ENCODE measurements at places on chromosomes 6 and 20.

DNA sequence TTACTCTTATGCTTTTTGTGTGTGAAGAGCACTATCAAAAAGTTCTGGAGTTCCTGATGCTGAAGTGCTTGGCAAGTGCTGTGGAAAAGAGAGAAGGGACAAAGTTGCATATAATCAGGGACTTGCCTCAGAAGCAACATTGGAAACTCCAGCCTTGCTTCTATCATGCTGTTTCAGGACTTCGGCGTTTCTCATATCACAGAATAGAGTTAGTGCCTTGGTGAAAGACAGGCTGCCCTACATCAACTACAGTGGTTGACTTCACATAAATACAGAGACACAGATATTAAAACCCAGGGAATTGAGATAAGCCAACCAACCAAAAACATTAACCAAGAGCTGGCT, 36.2 kb upstream of the CDKAL1 start:
- no peak for DNase-seq

DNA sequence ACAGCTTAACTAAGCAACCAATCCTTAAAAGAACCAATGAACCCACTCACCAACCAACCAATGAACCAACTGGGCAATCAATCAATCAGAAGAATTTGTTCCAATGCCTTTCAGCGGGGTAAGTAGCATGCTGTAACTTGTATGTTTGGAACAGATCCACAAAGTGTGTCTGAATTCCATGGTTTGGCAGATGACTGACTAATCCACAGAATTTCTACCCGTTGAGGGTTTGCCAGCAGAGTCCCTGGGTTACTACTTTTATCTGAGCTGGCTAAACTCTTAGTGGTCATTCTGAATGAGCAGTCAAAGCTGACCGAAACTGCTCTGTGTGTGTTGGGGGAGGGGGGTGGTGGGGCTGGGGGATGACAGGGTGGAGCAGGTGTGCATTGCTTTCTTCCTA, 125.0 kb upstream of the JAG1 start:
- no peak for DNase-seq

DNA sequence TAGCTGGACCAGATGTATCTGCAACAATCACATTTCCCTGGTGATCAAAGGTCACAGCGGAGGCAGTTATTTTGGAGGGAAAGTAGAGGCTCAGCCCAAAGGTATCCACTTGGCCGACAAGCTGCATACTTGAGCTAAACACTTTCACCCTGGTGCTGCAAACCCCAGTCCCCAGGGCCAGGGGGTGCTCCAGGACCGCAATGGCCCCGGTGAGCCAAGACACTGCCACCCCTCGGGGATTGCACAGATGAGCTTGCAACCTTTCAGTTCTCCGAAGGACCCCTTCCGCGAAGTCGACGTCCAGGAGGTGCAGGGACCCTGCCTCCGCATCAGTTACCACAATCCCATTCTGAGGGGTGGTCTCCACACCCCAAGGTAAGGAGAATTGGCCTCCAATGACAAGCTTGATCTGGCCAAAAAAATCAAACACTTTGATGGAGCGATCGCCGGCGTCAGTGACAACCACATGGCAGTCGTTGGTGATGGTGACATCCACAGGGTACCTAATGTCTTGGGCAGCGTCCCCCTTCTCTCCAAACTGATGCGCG, 823 bp downstream of the NHLRC1 start:
- DNase-seq: no peak

DNA sequence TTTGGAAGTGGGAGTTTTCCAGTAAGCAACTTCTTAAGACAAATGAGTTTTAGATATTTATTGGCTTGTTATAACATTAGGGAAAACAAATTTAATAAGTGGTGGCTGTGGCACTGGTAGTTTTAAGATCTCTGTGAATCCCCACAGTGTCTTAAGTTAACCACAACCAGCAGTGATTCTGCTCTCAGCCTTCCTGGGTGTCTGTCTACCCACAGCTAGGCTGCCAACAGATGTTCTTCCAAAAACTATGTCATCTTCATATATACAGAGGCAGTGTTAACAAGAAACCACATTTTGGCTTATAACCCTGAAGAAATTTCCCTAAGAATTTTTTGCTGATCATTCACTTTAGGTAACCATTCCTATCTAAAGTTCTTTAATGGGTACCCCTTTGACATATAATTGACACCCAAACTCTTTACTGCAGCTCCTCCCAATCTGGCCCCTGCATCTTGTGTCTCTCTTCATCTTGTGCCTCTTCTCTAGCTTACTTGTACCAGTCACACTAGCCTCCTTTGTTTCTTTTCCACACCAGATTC, 52.7 kb downstream of the TOP1 start:
- no peak for DNase-seq

- DNase-seq: no peak
Observed at GRCh38 chr6:158011980-158012566, 30.4 kb downstream of the SYNJ2 start.

DNA sequence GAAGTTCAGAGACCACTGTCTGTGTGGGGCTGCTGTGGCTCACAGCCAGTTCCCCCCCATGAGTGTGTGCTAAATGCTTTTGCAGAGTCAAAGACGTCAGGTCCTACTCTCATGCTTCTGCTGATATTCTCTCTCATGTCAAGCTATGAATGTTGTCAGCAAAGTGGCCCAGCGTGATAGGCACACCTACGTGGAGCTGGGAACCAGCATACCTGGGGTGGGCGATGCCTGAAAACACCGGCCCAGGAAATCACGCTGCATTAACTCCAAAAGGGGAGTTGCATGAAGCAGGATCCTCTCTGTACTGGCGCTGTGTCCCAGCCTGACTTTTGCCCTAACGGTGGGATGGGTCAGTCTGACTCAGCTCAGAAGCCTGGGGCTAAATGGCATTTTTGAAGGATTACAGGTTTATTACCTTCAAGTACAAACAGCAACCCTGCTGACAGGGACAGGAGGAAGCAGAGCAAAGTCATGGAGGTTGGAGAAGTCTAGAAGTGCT, 9.0 kb upstream of the MRPS10 start:
- DNase-seq: no peak

GRCh38 chr20:29409833-29410805, 1847.3 kb upstream of the DEFB115 start:
- no peak for DNase-seq

- no peak for DNase-seq
Observed at GRCh38 chr6:133340557-133340956, 99.4 kb downstream of the EYA4 start.

- peak; percentile 8 for DNase-seq
Observed at GRCh38 chr6:77466055-77466450, 2.8 kb upstream of the HTR1B start.

DNA sequence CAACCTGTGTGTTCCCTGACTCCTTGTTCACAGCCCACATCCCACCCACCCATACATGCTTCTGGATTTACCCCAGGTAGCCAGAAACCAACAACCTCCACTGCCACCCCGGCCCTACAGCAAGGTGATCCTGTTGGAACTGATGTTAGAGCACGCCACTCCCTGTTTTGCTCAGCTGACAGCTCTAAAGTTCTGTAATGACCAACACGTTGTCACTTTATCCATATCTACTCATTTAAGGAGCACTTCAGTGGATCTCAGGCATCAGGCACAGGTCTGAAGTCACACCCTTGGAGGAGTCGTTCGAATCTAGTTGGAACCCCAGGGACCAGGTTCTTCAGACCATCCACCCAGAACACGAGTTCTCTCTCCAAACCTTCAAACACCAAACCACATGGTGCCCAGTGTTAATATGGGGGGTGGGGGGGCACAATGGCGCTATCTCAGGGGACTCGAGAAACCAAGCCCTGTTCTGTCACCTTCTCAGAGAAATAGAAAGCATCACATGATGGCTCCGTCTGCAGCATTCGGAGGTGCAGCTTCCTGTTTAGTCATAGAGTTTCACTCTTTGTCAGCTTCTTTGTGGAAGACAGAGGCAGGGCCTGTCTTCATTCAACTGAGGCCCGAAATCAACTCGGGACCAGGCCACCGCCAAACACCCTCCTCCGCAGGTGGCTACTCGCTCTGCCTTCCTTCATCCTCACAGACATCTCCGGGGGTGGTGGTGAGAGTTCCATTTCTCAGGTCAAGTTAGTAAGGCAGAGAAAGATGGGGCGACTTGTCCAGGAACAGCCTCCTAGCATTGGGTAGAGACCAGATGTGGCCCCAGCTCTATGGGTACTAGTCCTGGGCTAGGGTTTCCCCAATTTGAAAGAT, 142.2 kb downstream of the NFATC2 start:
- DNase-seq: no peak

DNA sequence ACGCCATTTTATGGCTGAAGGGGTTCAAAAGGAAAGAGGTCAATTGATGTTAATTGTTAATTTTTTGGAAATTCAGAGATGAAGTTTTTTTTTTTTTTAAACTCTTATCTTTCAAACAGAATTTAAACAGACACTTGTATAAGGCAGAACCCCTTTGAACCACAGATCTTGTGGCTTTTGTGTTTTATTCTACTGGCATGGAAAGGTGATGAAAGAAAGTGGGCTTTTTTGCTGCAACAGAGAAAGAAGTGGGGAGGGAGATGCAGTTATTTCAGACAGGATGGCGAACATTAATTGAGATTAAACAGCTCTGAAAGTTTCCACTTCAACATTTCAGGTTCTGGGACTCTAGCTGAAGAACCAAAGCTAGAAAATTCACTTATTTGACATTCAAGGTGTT, 200.9 kb downstream of the GJA10 start:
- DNase-seq: no peak

- DNase-seq: no peak
Observed at GRCh38 chr6:99997141-99997540, 3.1 kb upstream of the MCHR2 start.

- DNase-seq: no peak
Observed at GRCh38 chr20:35991142-35991771, 22.9 kb downstream of the CNBD2 start.

DNA sequence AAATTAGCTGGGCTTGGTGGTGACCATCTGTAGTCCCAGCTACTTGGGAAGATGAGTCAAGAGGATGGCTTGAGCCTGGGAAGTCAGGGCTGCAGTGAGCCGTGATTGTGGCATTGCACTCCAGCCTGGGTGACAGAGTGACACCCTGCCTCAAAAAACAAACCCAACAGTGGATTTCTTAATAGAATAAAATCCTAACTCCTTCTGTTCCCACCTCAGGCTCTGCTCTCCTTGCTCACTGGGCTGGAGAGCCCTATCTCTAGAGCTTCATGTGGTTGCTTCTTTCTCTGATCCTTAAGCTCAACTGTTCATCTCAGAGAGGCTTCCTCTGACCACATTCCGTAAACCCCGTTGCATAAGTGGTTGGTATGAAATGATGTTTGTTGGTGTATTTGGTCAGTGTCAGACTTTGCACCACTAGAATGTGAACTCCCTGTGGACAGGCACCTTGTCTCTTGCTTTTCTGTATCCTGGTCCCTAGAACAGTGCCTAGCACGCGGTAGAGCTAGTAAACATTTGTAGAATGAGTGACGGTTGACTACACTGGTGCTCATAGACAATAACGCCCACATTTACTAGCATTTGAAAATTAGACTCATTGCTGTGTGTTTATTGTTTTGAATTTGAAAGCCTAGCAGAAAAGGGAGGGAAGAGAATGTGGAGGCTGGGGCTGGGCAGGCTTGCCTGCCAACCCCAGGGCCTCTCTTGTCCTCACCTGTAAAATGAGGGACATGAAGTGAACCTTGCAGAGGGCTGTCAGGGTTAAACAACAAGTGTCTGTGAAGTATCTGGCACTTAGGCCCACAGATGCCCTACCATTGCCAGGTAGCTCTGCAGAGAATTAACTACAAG, 4.2 kb downstream of the MAPRE1 start:
- no peak for DNase-seq

DNA sequence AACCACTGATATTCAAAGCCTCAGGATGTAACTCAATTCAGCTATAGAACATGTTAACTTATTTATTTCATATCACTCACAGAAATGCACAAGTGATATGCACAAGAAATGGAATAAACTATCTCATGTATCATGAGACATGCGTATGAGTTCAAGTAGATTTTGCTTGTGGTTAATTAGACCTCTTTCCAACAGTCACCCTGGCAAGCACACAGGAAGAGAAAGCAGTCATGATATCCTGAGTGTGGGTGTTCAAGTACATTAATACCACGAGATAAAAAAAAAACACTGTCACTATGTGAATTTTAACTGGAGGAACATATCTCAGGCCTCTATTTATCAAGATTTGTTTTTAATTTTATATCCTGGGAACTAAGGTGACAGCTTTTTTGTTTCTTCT, 64.2 kb downstream of the LAMP5 start:
- DNase-seq: no peak

- no peak for DNase-seq
Observed at GRCh38 chr20:48364688-48365421, 462.9 kb downstream of the PREX1 start.

- peak; percentile 71 for DNase-seq
Observed at GRCh38 chr6:3456898-3457709, at the start of gene SLC22A23. Gene SLC22A23 (minus strand): TSS chr6:3457050. CDS start chr6:3456559, 491 bp downstream.

GRCh38 chr6:154238831-154239230, 117.8 kb downstream of the IPCEF1 start:
- DNase-seq: no peak

DNA sequence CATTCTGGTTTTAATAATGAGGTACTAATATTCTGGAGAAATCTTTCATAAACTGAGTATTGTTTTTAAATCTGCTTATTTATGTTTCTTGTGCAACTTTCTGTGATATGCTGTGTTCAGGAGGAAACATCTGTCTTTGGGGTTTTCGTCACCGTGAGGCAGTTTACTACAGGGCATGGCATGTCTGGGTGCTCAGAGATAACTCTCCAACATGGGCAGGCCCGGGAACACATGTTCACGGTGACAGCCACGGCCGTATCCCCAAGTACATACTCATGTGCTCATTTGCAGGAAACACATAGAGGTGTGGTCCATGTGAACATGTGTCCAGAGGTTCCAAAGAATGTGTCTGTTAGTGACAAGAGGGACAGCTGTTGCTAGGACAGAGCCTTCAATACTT, 62.1 kb upstream of the CNKSR3 start:
- no peak for DNase-seq

DNA sequence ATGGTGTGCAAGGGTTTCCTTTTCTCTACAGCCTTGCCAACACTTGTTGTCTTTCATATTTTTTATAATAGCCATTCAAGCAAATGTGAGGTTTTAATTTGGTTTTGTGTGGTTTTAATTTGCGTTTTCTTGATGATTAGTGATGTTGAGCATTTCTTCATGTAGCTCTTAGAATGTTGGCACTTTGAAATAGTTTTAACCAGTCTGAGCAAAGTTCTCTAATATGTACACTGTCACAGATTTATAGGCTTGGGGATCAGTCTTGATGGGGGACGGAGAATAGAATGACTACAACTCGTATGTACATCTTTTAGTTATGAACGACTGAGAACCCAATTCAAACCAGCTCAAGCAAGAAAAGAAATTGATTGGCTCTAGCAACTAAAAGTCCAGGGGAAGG, 1003.1 kb downstream of the KIF16B start:
- DNase-seq: no peak

- DNase-seq: no peak
Observed at GRCh38 chr6:153994811-153995210, 44.2 kb upstream of the OPRM1 start.

- DNase-seq: no peak
Observed at GRCh38 chr20:35305682-35306556, 13.7 kb upstream of the FAM83C start.

Data from NCI-H2081 (cell line).